Cortex of kidney (tissue), 1 donor: ENCODE measurements at places on chromosomes 7 and 10.

DNA sequence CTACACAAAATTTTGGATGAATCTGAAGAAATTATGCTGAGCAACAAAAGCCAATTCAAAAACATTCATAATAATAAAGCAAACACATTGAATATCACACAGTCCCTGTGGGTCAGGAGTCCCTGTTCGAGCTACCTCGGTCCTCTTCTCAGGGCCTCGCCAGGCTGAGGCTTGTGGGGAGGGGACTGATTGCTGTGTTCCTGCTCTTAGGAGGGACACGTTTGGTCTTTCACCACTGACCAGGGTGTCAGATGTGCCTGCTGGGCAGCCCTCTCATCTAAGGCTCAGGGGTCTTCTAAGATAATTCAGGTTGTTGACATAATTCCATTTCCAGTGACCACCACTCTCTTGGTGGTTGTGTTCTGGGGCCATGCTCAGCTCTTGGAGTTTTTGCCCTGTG lies 233.8 kb upstream of the PPP2R2D start:
- DNase-seq = no peak

DNA sequence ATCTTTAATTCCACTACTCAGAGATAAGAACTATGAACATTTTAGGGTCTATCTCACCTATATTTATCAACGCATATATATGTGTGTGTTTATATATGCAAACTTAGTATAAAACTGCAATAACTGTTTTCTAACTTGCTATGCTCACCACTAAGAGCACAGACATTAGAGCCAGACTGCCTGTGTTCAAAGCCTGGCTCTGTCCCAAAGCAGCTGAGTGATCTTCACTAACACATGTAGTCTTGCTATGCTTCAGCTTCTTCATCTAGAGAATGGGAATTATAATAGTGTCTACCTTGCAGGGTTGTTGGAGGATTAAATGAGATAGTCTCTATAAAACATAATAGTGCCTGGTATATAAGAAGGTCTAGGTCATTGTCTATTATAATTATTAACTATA lies 165.5 kb downstream of the MAGI2 start:
- no peak for DNase-seq

GRCh38 chr10:46558392-46559185 lies 2.1 kb upstream of the GPRIN2 start:
- DNase-seq = no peak

- no peak for DNase-seq
Measured at GRCh38 chr7:85186521-85187241, at the start of gene SEMA3D. Gene SEMA3D (minus strand): TSS chr7:85187056. CDS start chr7:85121891, 65,165 bp downstream.

- DNase-seq = no peak
Measured at GRCh38 chr10:118721539-118721876, 33.3 kb downstream of the CACUL1 start.

DNA sequence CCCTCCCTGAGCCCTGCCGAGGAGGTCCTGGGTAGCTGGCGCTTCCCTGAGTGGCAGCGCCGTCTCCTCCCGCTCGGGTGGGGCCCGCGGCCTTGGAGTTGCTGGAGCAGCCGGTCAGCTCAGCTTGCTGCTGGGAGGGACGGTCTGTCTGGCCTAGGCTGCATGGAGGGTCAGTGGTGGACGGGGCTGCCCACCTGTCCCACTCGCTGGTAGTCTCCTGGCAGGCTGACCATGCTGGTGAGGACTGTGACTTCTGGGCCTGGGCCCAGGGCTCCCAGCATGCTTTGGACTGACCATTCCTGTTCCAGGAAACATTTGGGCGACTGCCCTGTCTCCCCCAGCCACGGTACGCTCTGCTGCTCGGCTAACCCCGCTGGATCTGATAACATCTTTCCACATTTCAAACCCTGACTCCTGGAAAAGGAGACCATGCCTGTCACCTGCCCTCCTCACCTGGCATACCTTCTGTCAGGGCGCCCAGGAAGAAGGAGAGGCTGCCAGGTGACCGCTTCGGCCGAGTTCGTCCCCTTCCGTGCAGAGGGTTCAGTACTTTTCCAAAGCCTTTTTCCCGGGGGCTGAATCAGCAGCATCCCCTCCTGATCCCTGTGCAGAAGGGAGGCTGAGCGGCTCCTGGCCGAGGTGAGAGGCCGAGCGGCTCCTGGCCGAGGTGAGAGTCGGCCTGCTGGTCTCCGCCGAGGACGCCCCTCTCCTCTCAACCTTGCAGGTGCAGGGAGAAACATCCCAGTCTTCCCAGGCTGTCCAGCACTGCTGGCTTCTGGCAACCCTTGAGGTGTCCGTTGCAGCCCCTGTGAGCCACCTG lies 43.4 kb downstream of the FAM20C start:
- no peak for DNase-seq

GRCh38 chr10:70617798-70618568 lies 15.4 kb upstream of the PRF1 start:
- no peak for DNase-seq
